ENCODE measurements at places on chromosomes 2 and 18.

GRCh38 chr2:25991965-25992364 is 9.7 kb upstream of the KIF3C start:
- DNase-seq, result no peak

GRCh38 chr18:45251236-45251635 is 364.0 kb upstream of the SLC14A2 start:
- DNase-seq, result no peak

DNA sequence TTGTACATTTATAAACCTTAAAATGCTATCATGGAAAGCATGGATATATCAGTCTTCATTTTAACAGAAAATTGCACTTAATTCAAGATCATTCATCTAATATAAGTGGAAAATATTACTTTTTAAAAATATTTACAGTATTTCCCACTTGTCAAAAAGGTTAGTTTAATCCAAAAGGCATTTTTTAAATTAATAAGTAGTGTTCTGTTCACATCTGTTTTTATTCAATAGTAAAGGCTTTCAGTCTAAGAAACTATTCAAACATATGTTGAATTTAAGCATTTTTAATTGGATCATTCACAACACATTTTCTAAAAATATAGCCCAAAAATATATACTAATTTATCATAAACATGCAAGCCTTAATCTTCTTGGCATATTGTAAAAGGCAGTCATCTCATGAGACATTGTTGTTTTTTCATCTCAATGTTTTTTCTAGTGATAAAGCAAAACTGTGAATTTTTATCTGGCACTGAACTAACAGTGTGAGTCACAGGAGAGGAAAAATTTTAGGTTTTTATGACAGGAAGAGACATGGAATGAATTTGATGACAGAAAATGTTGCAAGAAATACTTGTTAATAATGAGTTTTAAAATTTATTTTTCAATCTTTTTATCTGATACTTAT is 1642.5 kb upstream of the TMEFF2 start:
- DNase-seq, result no peak

GRCh38 chr2:18976168-18976961 is 382.1 kb downstream of the OSR1 start:
- DNase-seq, result no peak

GRCh38 chr2:220341014-220341413 is 713.6 kb downstream of the SLC4A3 start:
- no peak for DNase-seq

GRCh38 chr2:236815746-236816145 is 246.1 kb downstream of the ACKR3 start:
- DNase-seq, result no peak

DNA sequence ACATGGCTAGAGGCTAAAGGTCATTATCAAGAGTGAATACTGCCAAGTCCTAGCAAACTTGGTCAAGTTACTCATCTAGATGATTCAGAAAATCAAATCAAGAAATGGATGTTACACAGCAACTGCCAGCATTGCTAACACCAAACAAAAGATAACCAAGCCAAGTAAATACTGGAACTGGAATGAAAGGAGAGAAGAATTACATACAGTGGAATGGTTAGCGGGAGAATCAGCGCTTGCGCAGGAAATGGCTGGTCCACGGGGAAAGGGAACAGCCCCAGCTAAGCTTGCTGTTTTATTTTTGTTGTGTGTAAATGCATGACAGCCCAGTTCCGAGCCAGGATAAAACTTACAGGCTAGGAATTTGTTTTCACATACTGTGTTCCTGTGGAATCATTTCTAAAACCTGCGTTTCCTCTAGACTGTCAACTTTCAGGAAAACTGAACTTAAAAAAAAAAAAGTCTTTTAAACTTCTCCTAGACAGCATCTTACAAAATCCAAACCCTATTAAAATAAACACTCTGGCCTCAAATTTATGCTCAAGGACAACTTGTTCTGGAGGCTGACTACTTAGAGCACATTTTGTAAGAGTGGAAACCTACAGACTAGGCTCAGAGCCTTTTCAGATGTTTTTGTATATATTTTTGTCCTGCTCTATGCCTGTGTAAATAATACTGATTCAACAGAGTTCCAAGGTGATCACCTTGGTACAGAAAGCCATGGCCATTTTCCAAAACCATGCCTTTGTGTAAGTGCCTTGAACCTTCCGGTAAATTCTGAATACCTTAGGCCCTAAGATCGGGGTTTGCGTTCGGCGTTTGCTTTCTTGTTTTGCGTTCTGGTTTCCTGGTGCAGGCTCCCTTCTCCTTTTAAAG is 30.7 kb upstream of the TXNDC2 start:
- DNase-seq, result no peak

GRCh38 chr18:2172881-2173280 is 398.4 kb downstream of the METTL4 start:
- DNase-seq, result no peak

DNA sequence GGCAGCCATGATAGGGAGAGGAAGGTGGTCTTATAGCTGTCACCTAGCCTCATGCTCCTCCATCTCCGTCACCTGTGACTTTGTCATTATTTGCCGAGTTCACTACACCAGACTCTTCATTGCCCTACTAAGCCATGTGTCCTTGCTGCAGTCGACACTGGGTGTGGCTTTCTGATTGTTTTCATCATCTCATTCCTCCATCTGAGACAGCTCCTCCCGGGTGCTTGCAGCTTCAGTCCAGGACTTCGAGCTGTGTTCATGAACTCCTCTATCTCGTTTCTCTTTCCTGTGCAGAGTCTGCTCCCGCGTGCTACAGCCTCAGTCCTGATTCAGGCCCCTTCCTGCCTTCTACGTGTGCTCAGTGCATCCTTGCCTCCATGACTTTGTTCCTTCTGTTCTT is 295.1 kb upstream of the TNP1 start:
- DNase-seq, result no peak

- peak; percentile 49 for DNase-seq
These were observed 50.1 kb downstream of the THUMPD2 start for GRCh38 chr2:39728941-39729351.

GRCh38 chr18:48543228-48543627 is 4.4 kb downstream of the CTIF start:
- DNase-seq, result no peak

DNA sequence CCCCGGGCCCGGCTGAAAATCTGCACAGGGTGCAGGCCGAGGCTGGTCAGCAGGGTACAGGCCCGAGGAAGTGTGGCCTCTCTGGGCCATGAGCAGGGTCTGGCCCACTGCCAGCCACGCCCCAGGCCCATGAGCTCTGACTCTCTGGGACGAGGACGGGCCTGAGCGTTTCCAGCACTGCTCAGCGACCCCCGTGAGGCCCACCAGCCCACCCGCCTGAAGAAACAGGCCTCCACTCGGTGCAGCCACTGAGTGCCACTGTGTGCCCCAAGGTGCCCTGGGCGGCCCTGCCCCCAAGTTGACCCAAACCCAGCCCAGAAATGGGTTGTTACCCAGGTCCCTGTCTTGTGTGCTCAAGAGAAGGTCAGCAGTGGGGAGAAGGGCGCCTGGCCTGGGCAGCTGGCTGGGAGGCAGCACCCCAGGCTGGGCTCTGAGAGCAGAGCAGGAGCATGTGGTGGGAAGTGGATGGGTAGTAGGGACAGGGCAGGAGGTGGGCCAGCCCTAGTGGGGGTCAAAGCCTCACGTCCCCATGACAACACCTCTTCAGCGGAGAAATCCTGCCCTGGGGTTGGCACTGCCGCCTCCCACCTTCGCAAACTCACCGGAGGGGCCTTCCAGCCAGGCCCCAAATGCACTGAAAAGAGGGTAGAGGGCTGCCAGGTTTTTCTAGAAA is 2.1 kb upstream of the SNED1 start:
- DNase-seq, result peak; percentile 4

- DNase-seq, result no peak
These were observed 1.5 kb downstream of the XDH start for GRCh38 chr2:31413025-31413424.

DNA sequence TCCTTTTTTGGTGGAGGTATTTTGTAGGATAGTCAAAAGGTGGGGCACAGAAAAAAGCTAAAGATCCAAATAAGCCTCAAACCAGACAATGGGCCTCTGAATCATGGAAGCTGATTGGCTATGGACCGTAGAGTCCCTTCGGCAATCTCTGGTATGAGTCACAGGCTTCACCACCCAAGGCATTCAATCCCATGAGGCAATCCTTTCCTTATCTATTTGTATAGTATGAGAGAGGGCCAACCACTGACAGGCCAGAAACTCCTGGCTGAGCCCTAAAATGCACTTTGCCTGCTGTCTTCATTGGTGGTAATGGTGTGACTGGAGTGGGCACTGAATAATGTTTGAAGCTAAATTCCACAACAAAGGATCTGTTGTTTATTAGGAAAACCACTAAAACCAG is 38.7 kb upstream of the MEX3C start:
- DNase-seq, result peak; percentile 20

GRCh38 chr2:236794176-236794957 is 224.7 kb downstream of the ACKR3 start:
- no peak for DNase-seq

DNA sequence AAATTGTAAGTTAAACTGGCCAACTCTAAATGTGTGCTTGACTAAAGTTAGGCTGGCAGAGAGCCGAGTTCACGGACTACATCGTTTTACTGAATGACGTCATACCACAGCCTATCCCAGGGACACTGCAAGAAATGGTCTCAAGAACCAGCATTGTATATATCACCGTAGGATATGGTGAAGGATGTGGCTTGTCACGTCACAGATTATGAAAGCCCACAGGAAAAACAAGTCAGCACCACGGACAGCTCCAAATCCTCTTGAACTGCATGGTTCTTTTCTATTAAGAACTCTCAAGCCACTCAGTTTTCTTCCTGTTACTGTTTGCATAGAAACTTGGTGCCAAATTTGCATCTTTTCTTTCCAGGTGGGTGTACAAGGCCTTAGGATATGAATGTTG is 85.1 kb upstream of the ACAA2 start:
- peak; percentile 49 for DNase-seq

- DNase-seq, result no peak
These were observed 2.0 kb downstream of the ESPNL start for GRCh38 chr2:238101891-238102841.

- no peak for DNase-seq
These were observed 100.8 kb upstream of the HAAO start for GRCh38 chr2:42893047-42893758.

DNA sequence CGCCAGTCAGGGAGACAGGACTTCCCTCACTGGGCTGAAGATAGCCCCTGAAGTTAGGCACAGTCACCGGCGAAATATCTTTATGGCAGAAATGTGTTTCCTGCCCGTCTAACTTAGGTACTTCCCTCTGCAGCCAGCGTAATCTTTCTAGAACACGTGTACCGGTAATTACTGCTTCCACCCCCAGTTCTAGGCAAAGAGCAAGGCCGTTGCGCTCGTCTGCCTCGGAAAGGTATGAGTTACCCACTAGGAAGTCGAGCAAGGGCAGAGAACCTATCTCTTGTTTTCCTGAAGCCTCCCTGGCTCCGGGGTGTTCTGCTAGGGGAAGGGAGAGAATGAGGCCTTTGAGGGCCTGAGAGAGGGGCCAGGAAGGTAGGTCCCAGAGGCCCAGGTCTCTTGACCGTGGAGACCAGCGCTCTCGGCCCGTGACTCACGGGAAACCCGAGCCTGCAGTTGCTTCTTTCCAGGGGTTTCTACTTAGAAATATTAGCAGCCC is 70.0 kb downstream of the TWSG1 start:
- no peak for DNase-seq

GRCh38 chr2:88561646-88562388 is 65.4 kb downstream of the EIF2AK3 start:
- no peak for DNase-seq

All from HAP-1 (cell line).